ENCODE measurements at places on chromosomes 13 and 19.

GRCh38 chr13:20637811-20638210 is 65.7 kb upstream of the IL17D start:
- DNase-seq = no peak

DNA sequence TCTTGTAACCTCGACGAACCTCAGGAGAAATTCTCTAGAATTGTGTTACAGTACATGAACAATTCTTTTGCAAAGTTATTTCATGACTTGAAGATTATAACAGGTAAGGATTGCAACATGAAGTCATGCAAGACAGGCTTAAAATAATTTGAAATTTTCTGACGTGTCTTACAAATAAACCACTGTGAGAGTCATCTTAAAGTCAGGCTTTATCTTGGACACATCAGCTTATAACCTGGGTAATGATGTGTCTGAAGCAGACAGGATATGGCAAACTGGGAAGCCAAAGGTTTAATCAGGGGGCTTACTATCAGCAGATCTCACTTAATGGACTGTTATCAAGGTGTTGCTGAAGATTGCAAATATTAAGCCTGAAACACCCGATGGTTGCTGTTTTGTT is 407.8 kb downstream of the KLF5 start:
- DNase-seq = no peak

GRCh38 chr19:538641-539428 is 5.0 kb upstream of the GZMM start:
- DNase-seq = no peak

- DNase-seq = no peak
Observed at GRCh38 chr13:35630551-35631275, 154.2 kb upstream of the MAB21L1 start.

- DNase-seq = no peak
Observed at GRCh38 chr13:73842626-73843025, 291.6 kb downstream of the KLF12 start.

- no peak for DNase-seq
Observed at GRCh38 chr13:86087244-86087643, 288.0 kb upstream of the SLITRK6 start.

GRCh38 chr13:40102360-40102727 is 446.9 kb downstream of the COG6 start:
- DNase-seq = no peak

DNA sequence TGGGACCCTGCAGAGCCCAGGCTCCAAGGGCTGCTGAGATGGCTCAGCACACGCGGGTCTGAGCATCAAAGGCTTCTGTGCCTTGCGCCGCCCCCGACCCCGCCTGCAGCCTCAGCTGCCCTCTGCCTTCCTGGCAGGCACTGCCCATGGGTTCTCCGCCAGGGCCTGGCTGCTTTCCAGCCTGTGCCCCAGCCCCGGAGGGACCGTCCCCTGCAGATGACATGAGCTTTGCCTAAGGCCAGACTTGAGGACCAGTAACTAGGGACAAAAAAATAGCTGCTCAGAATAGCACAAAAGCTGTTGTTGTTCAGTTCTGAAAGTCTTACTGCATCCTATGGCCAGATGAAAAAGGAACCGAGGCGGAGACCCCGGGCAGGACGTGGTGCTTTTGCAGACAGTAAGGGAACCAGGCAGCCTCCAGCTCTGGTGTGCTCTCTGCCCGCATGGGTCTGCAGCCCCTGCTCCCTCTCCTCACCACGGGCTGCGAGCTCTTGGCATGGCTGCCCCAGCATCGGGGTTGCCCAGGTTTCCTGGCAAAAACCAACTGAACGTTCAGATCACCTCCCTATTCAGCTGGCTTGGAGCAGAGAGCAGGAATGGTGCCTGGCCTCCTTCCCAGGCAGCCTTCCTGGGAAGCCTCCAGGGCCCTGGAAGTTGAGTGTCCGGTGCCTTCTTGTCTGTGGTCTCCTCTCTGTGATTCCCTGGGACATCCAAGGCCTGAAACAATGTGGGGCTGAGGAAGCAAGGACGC is 12.5 kb upstream of the CFAP97D2 start:
- no peak for DNase-seq

GRCh38 chr13:30443957-30444404 is 21.7 kb downstream of the UBE2L5 start:
- no peak for DNase-seq

DNA sequence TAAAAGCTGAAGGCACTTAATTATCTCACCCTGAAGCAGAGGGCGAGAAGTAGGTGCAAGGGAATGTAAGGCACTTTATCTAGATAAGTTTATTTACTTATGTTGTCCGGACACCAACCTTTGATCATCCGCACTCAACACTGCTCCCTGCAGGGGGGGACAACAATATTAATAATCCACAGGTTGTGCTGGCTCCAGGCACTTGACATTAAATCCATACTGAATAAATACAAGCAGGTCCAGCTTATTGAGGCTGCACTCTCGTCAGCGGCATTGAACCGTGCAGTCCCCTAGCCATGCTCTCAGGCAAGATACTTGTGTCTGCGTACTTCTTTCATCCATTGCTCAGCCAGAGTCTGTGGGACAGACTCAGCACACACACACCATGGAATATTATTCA is 374.5 kb upstream of the NBEA start:
- DNase-seq = no peak
